ENCODE measurements at places on chromosomes 6 and 20. TPM values are rescaled to one million over a fixed set of nuclear protein-coding genes. Genes with fewer than 3 reads are reported as not detected.

DBNDD2 gene
- total RNA-seq = 10.9 TPM

OPRM1 gene
- total RNA-seq = not detected

ELOVL2 gene
- total RNA-seq = not detected

SMLR1 gene
- total RNA-seq = not detected

BMP2 gene
- total RNA-seq = not detected
